Liver (tissue), 10 donors: ENCODE measurements at places on chromosomes 6 and 20.
A peak's percentile ranks its signal among the peaks of the same experiment; 100 is the strongest.

GRCh38 chr6:112181130-112181529 is 73.2 kb downstream of the LAMA4 start:
- no peak for DNase-seq

GRCh38 chr20:371755-372542 is 8.6 kb upstream of the TRIB3 start:
- peak; percentile 76 for DNase-seq

GRCh38 chr6:26307850-26308249 is 57.1 kb upstream of the BTN3A2 start:
- no peak for DNase-seq

GRCh38 chr6:28137505-28137981 is 4.1 kb upstream of the ZKSCAN8 start:
- no peak for DNase-seq
